ENCODE measurements at places on chromosomes 12 and 14.

- no peak for DNase-seq
Observed at GRCh38 chr14:61041704-61042103, 60.7 kb downstream of the SLC38A6 start.

DNA sequence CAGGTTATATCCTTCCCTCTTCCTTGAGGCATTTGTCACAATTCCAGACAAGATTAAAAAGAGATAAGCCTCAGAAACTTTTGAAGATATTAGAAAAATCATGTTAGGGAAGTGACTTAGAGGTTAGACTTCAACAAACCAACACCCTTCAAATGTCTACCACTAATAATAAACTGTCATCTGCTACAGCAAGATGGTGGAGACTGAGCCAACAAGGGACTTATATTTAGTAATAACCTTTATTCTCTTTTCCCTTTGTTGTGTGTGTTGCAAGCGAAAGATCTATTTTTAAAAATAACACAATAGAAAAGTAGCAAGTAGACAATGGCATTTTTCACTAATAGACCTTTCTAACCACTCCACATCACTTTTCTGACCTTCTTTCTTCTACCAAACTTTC lies 28.6 kb downstream of the PRICKLE1 start:
- peak; percentile 8 for DNase-seq

- no peak for DNase-seq
Observed at GRCh38 chr12:114744691-114745090, 60.7 kb upstream of the TBX3 start.

GRCh38 chr12:38921025-38921677 lies 15.8 kb upstream of the CPNE8 start:
- DNase-seq: peak; percentile 71

GRCh38 chr12:7161811-7162210 lies 27.7 kb upstream of the PEX5 start:
- DNase-seq: peak; percentile 82

DNA sequence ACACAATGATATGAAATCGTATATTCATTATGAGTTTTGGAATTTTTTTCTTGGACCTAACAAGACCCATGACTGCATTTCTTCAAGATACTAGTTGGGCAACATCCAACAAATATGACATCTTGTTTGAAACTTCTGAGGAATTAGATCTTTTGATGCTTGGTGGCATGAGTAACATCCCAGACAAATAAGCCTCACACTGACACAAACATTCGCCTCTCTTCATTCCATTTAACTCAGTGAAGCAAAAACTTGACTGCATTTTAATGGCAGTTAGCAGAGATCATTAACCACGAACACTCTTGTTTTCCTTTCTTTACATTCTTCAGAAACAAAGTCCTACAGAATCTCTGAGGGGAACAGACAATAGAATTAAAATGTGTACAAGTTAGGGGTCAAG lies 758.3 kb downstream of the C12orf50 start:
- DNase-seq: peak; percentile 63

DNA sequence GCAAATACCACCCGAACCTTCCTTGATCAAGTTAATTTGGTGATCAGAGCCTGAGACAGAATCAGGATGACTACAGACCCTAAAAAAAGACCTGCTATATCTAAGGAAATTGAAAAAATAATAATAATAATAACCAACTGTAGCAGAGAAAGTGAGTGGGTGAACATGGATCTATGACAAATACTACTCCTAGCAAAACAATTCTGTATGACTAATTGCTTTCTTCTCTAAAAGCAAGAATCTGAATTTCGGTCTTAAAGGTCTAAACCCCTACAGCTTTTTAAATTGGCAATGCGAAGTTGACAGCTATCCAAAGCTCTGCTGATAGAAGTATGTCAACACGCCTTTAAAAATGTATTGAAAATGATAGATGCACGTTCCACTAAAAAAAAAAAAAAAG lies 102.2 kb downstream of the PRKAB1 start:
- DNase-seq: no peak

DNA sequence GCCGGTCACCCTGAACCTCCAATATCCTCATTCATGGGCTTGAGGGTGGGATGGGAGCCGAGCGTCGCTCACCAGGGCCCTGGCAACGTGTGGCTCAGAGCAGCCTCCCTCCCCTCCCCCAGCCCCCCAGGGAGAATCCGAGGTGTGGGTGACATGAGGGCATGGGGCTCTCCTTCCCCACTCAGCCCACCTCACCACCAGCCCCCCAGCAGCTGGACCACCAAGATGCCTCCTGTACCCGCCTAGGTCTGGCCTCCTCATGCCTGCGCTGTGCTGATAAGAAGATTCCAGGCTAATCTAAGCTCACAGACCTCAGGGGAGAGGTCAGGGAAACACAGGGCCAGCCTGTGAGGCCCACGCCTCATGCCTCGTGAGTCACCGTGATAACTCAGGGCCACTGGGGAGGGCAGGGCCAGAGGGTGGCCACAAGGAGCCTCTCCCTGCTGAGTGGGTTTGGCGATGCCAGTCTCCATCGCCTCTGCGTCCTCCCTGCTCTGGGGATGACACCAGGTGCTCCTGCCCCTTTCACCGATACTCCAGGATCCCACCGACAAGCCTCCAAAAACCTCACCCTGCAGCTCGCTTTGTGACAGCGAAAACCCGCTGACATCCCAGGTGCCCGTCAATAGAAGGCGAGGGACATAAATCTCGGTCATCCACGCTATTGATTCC lies 56.9 kb downstream of the TESC start:
- peak; percentile 78 for DNase-seq

- no peak for DNase-seq
Observed at GRCh38 chr14:102431751-102432150, 69.0 kb downstream of the TECPR2 start.

DNA sequence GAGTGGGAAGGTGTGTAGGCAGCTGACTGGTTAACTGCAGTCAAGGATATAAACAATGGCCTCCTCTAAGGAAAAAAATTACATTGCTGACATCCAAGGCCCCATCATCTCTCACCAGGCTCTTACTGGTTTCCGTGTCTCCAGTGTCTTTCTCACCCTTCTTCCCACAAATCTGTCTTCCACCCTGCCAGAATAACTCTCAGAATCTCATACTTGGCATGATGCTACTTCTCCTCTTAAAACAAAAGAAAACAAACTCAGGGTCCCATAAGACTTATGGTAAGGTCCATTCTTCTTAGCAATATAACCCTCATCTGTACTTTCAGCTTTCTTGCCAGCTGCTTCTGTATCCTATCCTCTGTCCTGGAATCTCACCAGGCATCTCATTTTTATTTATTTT lies 68.9 kb downstream of the SUSD6 start:
- no peak for DNase-seq

GRCh38 chr14:58887931-58888330 lies 250.2 kb downstream of the DACT1 start:
- DNase-seq: peak; percentile 28

- DNase-seq: no peak
Observed at GRCh38 chr14:105477660-105478397, 3.2 kb downstream of the CRIP2 start.

DNA sequence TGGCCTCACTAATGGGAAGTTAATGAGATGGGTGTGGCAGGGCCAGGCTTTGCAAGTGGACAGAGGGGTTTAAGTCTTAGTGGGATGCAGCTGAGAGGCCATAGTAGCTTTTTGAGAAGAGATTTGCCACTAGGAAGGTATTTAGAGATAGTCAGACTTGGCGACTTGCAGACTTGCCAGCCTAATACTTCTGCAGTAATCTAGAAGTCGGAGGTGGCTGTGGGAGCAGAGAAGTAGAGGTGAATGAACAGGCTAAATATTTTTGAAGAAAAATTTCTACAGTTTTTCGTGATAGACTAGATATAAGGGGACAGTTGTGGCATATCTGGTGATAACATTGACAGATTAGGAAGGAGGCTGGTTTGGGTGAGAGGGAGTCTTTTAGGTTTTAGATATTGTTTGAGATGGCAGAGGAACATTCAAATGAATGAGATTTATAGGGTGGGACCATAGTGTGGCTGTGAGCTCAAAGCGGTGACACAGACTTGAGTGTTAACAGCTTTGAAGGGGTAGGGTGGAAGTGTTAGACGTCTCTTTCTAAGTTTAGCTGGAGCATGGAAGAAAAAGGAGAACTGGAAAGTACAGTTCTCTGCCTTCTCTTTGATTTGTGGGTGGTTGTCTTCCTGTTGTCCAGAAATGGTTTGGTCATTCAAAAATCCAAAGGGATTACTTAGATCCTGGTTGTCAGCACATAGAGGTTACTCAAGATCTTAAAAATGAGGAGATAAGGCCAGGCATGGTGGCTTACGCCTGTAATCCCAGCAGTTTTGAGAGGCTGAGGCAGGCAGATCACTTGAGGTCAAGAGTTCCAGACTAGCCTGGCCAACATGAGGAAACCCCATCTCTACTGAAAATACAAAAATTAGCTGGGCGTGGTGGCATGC lies 44.9 kb downstream of the MAPKAPK5 start:
- DNase-seq: peak; percentile 76

DNA sequence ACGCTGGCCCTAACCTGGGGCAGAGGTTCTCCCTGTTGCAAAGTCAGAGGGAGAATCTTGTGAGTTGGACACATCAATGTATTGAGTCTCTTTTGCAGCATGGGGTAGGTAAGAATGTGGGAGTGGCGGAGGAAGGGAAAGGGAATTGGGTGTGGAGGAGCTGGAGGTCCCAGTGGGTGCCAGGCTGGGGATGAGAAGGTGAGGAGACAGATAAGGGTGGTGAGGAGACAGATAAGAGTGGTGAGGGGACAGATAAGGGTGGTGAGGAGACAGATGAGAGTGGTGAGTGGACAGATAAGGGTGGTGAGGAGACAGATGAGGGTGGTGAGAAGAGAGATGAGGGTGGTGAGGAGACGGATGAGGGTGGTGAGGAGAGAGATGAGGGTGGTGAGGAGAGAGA lies 72.9 kb upstream of the SFSWAP start:
- DNase-seq: no peak

- DNase-seq: peak; percentile 29
Observed at GRCh38 chr12:26188641-26189040, 6.7 kb upstream of the SSPN start.

GRCh38 chr12:67299926-67300325 lies 30.8 kb downstream of the CAND1 start:
- DNase-seq: peak; percentile 16

DNA sequence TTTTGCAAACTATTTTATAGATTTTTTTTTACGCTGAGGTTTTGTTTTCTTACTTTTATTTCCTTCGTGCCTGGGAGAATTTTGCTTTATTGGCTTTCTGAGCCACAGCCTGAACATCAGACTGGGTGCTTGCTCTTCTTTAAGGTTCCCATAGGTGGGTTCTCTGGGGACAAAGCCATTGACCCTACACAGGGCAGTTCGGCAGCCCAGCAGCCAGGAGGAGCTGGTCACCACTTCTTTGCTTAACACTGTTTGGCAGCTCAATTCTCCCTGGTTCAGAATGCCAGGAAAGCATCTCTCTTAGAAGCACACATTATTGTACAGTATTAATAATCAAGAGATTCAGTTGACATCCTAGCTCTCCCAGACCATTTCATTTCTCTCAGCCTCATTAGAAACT lies 140.8 kb upstream of the NEDD1 start:
- no peak for DNase-seq

DNA sequence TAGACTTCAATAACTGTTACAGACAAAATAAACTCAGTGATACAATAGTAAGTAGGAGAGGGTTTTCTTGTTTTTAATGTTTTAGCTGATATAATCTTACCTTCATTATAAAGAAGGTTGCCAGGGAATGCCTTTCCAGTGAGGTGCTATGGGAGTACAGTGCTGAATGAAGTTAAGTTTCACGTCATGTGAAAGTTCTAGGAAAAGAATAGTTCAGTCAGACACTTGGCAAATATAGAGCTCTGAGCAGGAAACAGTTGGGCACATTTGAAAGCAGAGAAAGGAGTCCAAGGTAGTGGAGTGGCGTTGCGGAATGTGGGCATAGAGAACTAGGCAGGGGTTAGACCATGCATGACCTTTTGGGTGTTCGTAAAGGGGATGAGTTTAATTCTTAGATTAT lies 88.6 kb upstream of the DCN start:
- no peak for DNase-seq

GRCh38 chr12:114579389-114579788 lies 104.6 kb downstream of the TBX3 start:
- no peak for DNase-seq

GRCh38 chr14:90408713-90409112 lies 11.9 kb downstream of the CALM1 start:
- DNase-seq: no peak

- DNase-seq: peak; percentile 28
Observed at GRCh38 chr12:20523658-20524057, 155.3 kb downstream of the PDE3A start.

GRCh38 chr12:68557011-68557730 lies 53.5 kb upstream of the RAP1B start:
- DNase-seq: peak; percentile 87

GRCh38 chr14:94058128-94058673 lies 22.8 kb downstream of the DDX24 start:
- peak; percentile 64 for DNase-seq

- no peak for DNase-seq
Observed at GRCh38 chr12:110669193-110669502, 19.8 kb downstream of the HVCN1 start.

GRCh38 chr12:78118036-78118435 lies 287.3 kb downstream of the NAV3 start:
- peak; percentile 13 for DNase-seq

DNA sequence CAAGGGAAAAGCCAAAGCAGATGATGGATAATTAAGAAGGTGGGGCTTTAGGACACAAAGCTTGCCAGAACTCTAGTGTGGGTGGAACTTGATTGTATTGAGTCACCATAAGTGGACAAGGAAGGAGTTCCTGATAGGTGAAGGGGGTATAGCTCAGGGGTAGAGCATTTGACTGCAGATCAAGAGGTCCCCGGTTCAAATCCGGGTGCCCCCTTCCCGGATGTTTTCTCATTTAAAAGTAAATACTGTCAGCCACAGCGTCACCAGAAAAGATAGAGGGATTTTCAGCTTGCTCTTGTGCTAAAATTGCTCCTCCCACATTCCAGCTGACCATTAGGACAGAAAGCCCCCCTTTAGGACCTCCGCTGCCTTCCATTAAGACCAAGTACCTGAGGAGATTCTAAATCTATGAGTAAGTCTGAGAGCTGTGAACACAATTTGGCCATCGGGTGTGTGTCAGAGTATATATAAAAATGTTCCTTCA lies 36.6 kb downstream of the DCAF4 start:
- DNase-seq: peak; percentile 85
